ENCODE measurements at places on chromosomes 13 and 19. TPM values are rescaled to one million over a fixed set of nuclear protein-coding genes. Genes with fewer than 3 reads are reported as not detected.

- no peak for DNase-seq
Measured at GRCh38 chr19:6064336-6065073, 45.8 kb downstream of the RFX2 start.

- no peak for DNase-seq
Measured at GRCh38 chr19:53961523-53962356, 997 bp upstream of the CACNG8 start.

GRCh38 chr19:38554676-38555141 is 63.0 kb downstream of the MAP4K1 start:
- DNase-seq = no peak

LRRC8E gene
- total RNA-seq = 0.30 TPM

GRCh38 chr13:34345258-34345965 is 527.5 kb downstream of the RFC3 start:
- no peak for DNase-seq

HPN gene
- 4.9 TPM for total RNA-seq

SIAH3 gene
- total RNA-seq = not detected

DNA sequence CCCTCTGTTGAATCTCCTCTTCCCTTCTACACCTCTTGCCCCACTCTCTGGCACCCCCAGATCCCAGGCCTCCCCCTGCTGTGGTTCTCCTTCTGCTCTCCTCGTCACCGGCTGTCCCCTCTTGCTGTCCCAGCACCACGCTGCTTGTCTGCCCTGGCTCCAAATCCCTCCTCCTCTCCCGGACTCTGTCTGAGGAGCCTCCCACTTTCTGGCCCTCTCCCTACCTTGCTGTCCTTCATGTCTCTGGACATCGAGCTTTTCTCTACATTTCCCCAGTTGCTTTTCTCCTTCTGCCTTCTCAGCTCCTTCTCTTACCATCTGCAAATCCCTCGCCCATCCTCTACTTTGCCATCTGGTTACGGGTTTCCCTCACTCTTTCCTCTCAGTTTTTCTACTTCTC is 1.2 kb downstream of the ZNF347 start:
- DNase-seq = no peak

VMAC gene
- total RNA-seq = 2.4 TPM

DACH1 gene
- 1.00 TPM for total RNA-seq

DNA sequence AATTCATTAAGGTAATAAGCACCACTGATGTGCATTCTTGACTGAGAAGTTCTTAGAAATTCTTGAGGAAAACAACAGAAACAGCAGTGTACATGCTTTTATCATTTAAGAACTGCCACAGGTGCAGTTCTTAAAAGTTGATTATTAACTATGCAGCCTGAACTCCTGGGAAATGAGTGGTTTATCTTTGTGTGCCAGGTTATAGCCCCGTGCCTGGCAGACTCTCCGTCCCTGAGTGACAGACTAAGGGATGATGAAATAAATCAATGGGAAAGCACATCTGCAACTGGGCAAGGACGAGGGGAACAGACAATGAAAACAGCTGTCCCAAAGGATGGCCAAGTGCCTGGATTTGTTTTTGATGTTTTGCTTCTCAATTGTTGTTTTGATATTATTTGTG is 84.4 kb upstream of the SPATA13 start:
- DNase-seq = no peak

DNA sequence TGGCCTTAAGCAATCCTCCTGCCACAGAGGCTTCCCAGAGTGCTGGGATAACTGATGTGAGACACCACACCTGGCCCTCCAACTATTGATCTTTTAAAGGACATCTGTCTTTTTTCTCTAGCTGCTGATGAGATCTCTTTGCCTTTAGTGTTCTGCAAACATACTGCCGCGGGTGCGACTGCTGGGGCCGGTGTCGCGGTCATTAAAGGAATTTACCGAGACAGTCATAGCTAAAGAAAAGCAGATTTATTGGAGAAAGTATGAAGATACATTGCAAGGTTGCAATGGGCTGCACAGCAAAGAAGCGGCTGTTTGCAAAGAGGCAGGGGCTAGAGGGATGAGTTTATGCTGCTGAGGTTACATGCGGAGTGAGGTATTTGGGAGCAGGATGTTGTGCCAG is 31.2 kb upstream of the LRRC4B start:
- no peak for DNase-seq

Measured in cardiac septum (tissue), 1 donor.